ENCODE measurements at places on chromosomes 1 and 21.

GRCh38 chr1:177423090-177423489 lies 252.3 kb downstream of the BRINP2 start:
- no peak for DNase-seq

DNA sequence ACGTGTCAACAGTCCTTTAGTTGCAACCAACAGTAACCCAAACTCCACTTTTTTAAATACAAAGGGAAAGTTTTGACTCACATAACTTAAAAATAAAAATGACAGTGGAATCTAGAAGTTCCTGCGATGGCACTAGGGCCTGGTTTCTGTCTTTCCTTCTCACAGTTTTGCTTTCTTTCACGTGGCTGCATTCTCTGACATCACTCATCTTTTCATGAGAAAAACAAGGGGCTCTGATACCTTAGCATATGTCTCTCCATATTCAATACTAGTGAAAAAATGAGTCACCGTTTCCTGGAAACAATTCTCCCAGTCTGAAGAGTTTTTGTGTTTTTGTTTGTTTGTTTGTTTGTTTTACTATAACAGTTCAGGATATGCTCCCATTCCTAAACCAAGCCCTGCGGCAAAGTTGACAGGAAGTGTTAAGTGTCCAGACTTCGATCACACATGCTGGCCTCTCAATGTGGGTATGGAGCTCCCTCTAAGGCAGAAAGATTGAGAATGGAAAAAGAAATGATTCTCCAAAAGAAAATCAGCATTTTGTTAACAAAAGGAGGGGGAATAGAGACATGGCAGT lies 483.3 kb downstream of the TTLL7 start:
- no peak for DNase-seq

DNA sequence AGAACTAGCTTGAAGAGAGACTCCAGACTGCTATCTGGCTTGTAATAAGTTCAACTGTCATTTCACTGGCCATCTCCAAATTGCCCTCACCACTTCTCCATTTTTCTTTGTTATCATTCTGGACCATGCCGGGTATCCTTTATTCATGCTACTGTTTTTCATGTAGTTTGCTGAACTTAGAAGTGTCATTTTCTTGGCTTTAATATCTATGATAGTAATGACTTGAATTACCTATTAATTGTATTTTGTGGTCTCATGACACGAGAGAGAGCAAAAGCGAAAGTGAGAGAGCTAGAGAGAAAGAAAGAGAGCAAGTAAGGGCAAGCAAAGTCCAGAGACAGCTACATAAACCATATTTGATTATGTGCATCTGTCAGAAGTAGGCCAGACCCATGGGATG lies 184.9 kb upstream of the ATP1B1 start:
- DNase-seq, result no peak

DNA sequence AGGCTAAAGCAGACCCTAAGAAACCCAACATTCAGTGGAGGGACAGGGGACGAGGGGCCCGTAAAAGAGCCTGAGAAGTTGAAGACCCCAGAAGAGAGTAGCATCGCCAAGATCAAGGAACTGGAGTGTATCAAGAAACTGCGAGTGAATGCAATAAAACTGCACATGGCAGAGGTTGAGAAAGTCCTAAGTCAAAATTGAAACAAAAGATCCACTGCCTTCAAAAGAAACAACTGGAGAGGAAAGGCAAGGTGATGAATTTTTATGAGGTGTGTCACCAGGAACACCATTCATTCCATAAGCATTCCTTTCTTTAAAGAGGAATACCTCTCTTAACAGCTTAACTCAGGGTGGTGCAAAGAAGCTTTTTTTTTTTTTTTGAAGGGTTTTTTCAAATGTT lies 38.3 kb upstream of the ADORA3 start:
- DNase-seq, result no peak

GRCh38 chr1:18417316-18418269 lies 63.1 kb upstream of the KLHDC7A start:
- DNase-seq, result no peak

- DNase-seq, result no peak
Measured at GRCh38 chr1:81466961-81467360, 333.8 kb upstream of the ADGRL2 start.

GRCh38 chr1:162372159-162373071 lies 4.2 kb downstream of the SPATA46 start:
- DNase-seq, result no peak

- no peak for DNase-seq
Measured at GRCh38 chr1:222243902-222244301, 304.0 kb downstream of the HHIPL2 start.

DNA sequence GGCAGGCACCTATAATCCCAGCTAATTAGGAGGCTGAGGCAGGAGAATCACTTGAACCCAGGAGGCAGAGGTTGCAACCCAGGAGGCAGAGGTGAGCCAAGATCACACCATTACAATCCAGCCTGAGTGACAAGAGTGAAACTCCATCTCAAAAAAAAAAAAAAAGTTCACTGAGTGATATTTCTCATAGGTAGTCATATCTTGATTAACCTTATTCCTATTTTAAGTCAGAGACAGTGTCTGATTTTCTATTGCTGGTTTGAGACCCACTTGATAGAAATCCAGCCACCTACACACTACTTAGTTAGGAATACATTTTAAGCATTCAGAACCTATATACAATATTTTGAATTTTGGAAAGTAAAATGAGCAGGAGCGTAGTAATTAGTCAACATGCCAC lies 357.4 kb upstream of the ADGRL2 start:
- DNase-seq, result no peak

DNA sequence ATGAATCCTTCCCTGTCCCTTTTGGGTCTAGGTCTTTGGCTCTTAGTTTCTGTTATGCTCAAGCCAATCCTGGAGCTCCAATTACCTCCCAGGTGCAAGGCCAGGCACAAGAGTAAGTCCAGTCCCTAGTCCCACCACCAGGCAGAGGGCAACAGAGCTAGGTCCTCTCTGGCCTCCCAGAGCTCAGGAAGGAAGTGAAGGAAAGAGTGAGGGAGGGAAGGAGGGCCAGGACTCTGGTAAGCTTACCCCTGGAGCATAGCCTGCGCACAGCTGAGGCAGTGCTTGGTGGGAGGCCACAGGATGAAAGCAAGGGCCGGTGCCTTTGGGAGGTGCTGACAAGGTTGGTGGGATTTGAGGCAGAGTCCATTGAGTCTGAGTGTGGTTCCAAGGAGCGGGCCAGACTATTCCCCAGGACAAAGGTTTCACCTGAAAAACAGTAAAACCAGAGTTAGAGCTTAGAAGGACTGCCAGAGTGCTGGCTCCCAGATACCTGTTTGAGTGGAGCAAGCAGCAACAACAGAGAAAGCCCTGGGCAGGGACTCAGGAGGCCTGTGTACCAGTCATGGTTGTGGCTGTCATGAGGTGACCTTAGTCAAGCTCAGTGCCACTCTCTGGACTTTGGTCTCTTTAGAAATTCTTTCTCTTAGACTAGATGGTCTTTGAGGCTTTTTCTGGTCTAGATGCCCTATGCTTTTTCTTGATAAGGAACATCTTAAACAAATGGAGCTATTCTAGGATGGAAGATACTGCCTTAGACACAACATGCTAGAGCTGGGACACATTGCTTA lies 15.8 kb upstream of the SLFNL1 start:
- DNase-seq, result no peak

DNA sequence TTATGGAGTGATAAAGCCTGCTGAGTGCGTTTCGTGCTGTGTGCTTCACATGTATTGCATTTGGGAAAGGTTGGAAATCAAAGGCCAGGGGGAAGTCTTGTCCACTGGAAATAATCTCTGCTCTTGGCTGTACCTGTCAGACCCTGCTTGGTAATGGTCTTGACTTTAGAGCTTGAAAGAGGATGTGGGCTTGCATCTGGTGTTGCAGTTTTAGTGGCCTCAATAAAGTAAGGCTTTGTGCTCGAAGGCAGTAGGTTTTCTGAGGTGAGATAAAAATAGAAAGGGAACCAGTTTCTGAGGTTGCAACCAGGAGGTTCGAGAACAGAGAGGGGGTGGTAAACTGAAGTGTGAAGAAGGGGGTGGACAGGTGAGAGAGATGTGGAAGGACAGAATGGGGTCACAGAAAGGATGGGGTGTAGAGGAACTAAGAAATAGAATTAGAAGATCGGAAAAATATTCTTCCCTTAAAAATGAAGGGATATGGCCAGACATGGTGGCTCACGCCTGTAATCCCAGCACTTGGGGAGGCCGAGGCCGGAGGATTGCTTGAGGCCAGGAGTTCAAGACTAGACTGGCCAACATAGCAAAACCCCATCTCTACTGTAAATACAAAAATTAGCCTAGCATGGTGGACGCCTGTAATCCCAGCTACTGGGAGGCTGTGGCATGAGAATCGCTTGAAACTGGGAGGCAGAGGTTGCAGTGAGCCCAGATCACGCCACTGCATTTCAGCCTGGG lies 1.5 kb downstream of the S100PBP start:
- peak; percentile 49 for DNase-seq

DNA sequence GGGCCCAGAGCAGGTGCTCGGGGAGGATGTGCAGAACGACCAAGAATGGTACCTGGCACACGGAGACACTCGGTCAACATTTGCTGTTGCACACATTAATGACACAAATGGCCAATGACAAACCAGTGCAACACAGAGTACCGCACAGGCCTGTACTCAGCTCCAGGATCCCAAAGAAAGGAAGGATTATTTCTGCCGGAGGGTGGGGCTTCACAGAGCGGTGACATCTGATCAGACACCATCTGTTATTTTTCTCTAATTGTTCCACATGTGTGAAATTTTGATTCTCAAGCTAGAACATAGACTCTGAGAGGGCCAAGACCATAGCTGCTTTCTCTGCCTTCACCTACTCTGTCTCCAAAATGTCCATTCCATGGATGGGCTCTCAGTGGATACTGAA lies 100.4 kb downstream of the MRPL37 start:
- DNase-seq, result no peak

- DNase-seq, result no peak
Measured at GRCh38 chr1:183932412-183932811, 105.1 kb downstream of the COLGALT2 start.

GRCh38 chr1:202623075-202623474 lies 87.2 kb downstream of the SYT2 start:
- no peak for DNase-seq

GRCh38 chr1:168083456-168084325 lies 53.0 kb downstream of the GPR161 start:
- no peak for DNase-seq

- DNase-seq, result no peak
Measured at GRCh38 chr21:28674763-28675162, 317.9 kb downstream of the LTN1 start.

DNA sequence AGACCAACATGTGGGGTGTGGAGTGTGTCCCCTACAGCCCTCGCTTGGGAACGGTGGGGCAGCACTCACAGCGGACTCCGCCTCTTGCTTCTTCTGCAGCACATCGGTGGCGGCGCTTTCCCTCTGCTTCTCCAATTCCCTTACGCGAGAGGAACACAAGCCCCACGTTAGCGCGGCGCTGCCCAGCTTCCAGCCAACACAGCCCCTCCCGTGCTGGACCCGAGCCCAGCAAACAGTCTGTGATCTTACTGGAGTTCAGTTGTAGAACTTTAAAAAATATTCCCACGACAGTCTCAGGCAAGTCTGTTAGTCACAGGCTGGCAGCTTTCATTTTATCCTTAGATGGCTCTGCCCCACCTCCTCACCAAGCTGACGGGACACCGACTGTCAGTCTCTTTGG lies 13.6 kb downstream of the THAP3 start:
- no peak for DNase-seq

- DNase-seq, result no peak
Measured at GRCh38 chr1:33460947-33461629, 11.4 kb upstream of the ZSCAN20 start.

DNA sequence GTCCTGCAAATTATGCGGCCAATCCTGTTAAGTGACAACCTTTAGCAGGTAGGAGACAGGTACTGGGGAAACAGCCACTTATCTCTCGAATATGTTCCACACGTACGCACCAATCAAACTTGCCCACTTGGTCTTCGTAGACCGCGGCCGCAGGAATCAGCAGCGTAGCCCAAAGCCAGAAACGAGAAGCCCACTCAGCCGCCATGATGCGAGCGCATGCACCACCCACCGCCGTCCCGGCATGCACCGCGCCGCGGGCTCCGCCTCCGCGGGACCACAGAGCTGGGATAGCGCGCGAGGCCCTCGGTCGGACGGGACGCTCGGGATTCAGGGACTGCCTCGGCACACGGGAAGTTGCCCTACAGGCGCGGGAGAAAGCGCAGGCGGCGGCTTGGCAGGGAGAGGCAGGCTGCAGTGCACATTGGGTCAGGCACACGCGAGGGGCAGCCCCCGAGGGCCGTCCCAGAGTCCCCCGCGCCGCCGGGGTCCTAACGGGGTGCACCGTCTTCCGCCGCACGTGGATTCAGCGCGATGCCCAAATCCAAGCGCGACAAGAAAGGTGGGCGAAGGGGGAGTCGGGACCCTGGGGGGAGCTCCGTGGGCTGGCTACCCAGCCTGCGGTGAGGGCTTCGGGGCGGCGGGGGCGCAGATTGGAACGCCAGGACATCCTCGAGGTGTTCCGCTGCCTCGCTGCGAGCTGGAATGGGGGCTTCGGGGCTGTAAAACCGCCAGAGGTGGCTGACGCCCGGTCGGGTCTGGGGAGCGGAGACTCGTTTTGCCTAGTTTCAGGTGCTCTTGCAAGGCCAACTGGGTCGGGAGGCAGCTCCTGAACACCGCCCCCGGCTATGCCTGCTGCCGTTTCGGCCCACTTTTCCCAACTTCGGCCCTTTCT lies at the start of the genes EMC1 and MRTO4:
EMC1 (minus strand) TSS at position 220 of the 892 bp plus-strand sequence; CDS start at position 205, 15 bp downstream.
MRTO4 (plus strand) TSS at position 501 of the 892 bp plus-strand sequence; CDS start at position 532, 31 bp downstream.
- DNase-seq, result peak; percentile 88

DNA sequence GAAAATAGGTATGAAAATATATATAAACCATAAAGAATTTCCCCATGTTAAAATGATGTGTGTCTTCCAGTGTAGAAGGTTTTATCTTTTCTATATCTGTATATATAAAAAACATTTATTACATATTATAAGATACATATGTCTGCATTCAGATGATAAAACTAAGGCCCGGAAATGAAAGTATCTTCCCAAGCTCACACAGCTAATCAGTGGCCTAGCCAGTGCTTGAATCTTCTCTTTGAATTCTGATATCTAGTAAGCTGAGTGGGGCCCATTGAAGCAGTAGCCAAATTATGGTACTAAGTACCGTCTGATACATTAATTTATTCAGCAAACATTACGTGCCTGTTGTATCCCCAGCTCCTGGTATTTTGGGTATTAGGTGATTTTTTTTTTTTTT lies 28.6 kb downstream of the UCK2 start:
- no peak for DNase-seq

DNA sequence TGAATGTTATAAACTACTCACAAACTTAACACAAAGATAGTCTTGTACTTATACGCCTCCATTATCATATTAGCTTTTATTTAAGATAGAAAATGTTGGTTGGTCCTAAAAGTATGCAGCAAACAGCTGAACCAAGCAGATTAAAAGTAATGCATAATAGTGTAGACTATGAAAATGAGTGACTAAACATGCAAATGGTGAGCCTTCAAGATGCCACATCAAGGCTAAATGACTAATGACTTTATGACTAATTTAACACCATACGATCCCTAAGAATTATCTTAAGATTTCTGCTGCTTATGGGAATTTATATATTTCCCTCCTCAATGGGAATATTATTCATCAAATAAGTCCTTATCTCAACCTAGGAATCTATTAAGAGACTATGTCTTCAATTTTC lies 4.6 kb downstream of the GPATCH2 start:
- no peak for DNase-seq

Data from CD4-positive, alpha-beta T cell treated with Interferon alpha-2 for 1 hour (primary cell).